Skeletal muscle tissue (tissue), 5 donors: ENCODE measurements at places on chromosomes 2 and 18. TPM values are rescaled to one million over a fixed set of nuclear protein-coding genes. Genes with fewer than 3 reads are reported as not detected.

The UGT1A8 gene
- not detected for total RNA-seq

The FLACC1 gene
- total RNA-seq = 1.0 TPM

The CHN1 gene
- total RNA-seq = 7.8 TPM

The FRZB gene
- total RNA-seq = 6.8 TPM

The ANKRD29 gene
- total RNA-seq = 3.7 TPM

The INPP1 gene
- 8.4 TPM for total RNA-seq

The THSD7B gene
- 2.1 TPM for total RNA-seq

The RAB31 gene
- total RNA-seq = 16.7 TPM

The TACR1 gene
- total RNA-seq = under 0.01 TPM

The APCDD1 gene
- 2.6 TPM for total RNA-seq

The BOLL gene
- total RNA-seq = 2.6 TPM

The NAT8 gene
- total RNA-seq = not detected

The CD8B2 gene
- under 0.01 TPM for total RNA-seq

The SLC23A3 gene
- total RNA-seq = 0.52 TPM

The SLC11A1 gene
- 1.0 TPM for total RNA-seq

The SLC19A3 gene
- 4.2 TPM for total RNA-seq

The TBC1D8 gene
- total RNA-seq = 16.2 TPM

The MC2R gene
- not detected for total RNA-seq

The GBX2 gene
- total RNA-seq = not detected

The SEC11C gene
- 5.2 TPM for total RNA-seq

The LYPD6B gene
- total RNA-seq = 0.52 TPM

The MC4R gene
- total RNA-seq = 0.52 TPM

The RETREG2 gene
- 35.5 TPM for total RNA-seq

The FTCDNL1 gene
- total RNA-seq = 1.0 TPM

The DUSP2 gene
- total RNA-seq = 4.2 TPM

The KHK gene
- total RNA-seq = 2.1 TPM

The DSEL gene
- total RNA-seq = 15.7 TPM

The FAM110C gene
- under 0.01 TPM for total RNA-seq

The ASB18 gene
- 3.1 TPM for total RNA-seq

The LAMA3 gene
- 8.4 TPM for total RNA-seq

The RSAD2 gene
- 6.8 TPM for total RNA-seq

The LOXHD1 gene
- total RNA-seq = 1.6 TPM

The NOP58 gene
- 49.6 TPM for total RNA-seq

The KLHL14 gene
- total RNA-seq = 0.52 TPM

The ICA1L gene
- total RNA-seq = 9.9 TPM

The CNGA3 gene
- 0.52 TPM for total RNA-seq

The ATP6V1B1 gene
- total RNA-seq = 1.6 TPM

The ERLEC1 gene
- 44.9 TPM for total RNA-seq

The SERPINB11 gene
- not detected for total RNA-seq

The CTIF gene
- 16.7 TPM for total RNA-seq

The C2orf92 gene
- total RNA-seq = 4.7 TPM

The PTH2R gene
- total RNA-seq = 0.52 TPM

The NEU2 gene
- not detected for total RNA-seq

The AQP12B gene
- not detected for total RNA-seq

The C2orf74 gene
- total RNA-seq = 2.6 TPM

The AMER3 gene
- total RNA-seq = not detected

The PTPRN gene
- not detected for total RNA-seq

The AFF3 gene
- 8.4 TPM for total RNA-seq

The CYP27C1 gene
- 2.6 TPM for total RNA-seq

The COLEC12 gene
- 39.1 TPM for total RNA-seq

The NIFK gene
- 39.7 TPM for total RNA-seq

The MARCO gene
- total RNA-seq = 0.52 TPM
